Left ventricle myocardium superior (tissue), 1 donor: ENCODE measurements at places on chromosomes 1 and 21.

DNA sequence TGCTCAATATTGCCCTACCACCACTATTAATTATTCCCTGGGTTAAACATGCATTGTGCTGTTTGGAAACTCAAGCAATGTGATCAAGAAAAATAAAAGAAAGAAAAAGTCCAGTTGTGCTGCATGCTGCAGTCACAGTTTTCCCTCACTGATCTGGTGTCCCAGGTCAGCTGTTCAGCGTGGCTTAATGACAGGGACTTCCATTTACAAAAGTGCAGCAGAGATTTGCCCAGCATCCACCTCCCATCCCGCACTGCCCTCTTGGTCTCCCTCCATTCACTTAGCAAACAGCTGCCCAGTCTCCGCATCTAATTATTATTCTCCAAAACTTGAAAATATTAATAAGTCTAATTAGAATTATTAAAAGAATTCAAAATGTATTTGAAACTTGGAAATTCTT lies 2.0 kb upstream of the OR2T4 start:
- no peak for DNase-seq

DNA sequence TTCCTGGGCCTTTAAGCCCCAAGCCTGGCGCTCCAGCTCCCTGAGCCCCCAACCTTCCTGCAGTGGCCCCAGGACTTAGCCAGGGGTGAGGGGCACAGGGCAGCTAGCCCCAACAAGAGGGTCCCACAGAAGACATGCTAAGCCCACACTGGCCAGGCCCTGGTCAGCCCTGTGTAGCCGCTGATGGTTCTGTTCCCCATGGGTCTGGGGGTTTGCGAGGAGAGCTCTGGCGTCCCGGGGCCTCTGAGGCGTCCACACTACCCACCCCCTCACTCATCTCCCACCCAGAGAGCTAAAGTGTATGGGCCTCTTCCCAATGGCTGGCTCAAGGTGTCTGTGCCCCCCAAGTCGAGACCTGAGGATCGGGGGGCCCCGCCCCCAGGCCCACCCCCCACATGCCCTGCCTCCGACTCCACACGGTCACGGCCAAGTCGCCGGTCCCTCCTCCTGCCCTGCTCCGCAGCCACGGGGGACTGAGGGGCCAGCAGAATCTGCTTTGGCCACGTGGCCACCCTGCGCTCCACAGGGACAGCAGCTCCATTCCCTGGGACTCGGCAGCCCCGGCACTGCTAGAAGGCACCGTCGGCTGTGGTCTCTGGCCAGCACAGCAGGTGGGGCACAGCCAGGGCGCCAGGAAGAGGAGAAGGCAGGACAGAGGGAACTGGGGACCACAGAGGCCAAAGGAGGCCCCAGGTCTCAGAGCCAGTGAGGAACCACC lies 7.8 kb downstream of the TNFRSF18 start:
- peak; percentile 22 for DNase-seq

DNA sequence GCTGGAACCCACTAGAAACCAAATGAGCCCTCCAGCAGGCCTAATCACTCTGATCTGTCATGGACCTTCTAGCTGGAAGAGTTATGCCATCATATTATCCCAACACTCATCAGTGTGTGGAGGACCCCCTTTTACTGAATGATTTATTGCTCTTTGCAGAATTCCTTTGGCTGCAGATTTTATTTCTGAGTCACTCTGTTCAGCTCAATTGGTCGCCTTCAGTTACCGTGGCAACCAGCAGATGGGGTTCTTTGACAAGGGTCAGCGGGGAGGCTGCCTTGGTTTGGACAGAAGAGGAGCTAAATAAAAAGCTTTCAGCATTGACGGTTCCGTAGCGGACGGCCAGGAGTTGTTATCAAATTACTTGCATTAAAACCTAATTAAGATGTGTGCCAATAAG lies 220.1 kb downstream of the SDCCAG8 start:
- DNase-seq: no peak

- DNase-seq: no peak
Measured at GRCh38 chr1:112633628-112634027, 14.0 kb downstream of the CAPZA1 start.

DNA sequence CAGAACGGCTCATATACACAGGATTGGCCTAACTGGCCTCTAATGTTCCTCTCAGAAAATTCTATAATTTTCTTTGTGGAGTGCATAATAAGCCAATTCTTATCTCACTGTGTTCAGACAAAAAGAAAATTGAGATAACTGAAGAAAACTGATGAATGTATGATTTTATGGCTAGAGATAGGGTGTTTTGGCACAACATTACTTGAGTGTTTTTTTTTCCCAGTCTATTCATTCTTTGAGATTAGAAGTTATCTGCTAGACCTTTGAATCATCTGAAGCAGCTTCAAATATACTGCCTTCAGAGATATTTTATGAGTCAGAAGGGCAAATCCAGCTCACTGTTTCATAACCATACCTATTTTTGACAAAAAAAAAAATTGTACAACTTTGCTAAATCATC lies 85.6 kb downstream of the VAV3 start:
- DNase-seq: no peak

DNA sequence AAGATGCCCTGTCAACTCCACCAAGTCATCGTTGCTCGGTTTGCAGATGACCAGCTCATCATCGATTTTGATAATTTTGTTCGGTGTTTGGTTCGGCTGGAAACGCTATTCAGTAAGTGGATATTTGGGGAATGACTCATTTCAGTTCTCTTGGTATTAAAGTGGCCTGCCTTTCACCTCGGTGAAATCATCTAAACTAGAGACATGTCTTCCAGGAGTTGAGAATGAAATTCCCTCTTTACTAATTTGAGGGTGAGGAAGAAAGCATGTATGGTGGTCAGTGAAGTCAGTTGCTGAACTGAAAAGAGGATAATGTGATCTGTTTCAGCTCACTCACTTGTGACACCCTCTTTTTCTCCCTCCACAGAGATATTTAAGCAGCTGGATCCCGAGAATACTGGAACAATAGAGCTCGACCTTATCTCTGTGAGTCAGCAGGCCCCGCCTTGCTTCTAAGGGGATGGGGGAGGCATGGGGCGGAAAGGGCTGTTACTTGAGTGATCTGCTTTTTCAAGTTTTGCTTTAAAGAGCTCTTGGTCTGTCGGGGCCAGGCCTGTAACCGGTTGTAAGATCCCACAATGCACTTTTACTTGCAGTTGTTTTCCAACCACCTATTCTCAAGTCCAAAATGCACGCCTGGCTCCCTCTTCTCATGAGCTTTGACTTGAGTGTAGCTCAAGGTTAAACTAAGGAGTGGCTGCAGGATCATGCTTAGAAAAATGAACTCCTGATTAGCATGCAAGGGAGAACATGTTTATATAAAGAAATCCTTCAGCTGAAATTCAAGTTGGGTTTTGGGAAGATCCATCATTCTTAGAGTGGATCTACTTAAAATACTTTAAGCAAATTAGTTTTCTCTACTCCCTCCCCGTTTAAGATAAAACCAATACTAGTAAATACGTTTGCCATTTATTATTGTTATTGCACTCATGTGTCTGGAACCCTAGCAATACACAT lies 59.8 kb downstream of the CAPN2 start:
- DNase-seq: peak; percentile 71
